ENCODE measurements at places on chromosomes 6 and 20.
A peak's percentile ranks its signal among the peaks of the same experiment; 100 is the strongest.

- no peak for DNase-seq
Observed at GRCh38 chr20:1367479-1367878, 25.4 kb downstream of the FKBP1A start.

DNA sequence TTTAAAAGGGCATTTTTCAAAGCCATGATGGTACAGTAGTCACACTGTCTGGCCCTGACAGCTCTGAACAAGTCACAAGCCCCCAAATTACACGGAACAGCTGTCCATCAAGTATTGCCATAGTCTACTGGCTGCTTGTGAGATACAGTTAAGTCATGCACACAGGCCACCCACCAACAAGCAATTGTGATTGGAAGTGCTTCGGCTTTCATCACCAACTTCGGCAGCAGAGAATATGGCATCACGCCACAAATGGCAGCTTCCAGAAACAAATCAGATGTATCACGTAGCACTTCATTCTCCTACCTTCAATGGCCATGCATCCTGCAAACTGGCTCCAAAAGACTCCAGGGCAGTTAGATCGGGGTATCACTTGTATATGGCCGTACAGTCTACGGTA is 160.5 kb downstream of the PTPRT start:
- no peak for DNase-seq

DNA sequence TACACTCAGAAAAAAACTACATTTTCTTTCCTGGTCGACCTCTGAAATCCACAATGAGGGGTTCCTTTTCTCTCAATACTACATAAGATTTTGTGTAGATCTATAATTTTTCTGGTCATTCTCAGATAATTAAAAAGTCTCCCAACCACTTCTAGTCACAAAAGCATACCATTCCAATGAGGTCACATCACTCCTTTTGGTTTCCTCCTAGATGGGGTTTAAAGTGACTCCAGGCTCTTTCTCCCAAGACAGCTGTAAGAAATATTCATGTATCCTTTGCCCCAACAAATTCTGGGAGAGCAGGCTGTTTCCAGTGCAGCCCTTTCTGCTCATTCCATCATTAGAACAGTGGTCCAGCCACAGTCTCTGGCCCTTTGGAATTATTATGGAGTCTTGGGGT is 43.1 kb upstream of the BEND6 start:
- DNase-seq: peak; percentile 34

GRCh38 chr6:41352396-41352795 is 17.0 kb downstream of the NCR2 start:
- DNase-seq: no peak

DNA sequence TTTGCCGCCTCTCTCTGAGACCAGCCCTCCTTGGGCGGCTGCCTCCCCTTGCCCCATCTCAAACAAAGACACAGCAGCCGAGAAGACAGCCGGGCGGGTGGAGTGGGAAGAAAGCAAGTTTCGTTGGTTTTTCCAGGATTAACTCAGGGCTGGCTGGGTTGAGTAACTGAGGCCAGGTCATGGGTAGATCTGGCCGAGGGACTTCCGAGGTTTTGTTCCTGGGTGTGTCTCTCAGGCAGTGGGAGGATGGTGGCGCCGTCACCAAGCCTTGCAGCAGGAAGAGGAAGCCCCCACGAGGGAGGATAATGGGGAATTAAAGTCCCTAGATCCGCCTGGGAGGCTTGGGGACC is 167.2 kb downstream of the TTLL2 start:
- no peak for DNase-seq

DNA sequence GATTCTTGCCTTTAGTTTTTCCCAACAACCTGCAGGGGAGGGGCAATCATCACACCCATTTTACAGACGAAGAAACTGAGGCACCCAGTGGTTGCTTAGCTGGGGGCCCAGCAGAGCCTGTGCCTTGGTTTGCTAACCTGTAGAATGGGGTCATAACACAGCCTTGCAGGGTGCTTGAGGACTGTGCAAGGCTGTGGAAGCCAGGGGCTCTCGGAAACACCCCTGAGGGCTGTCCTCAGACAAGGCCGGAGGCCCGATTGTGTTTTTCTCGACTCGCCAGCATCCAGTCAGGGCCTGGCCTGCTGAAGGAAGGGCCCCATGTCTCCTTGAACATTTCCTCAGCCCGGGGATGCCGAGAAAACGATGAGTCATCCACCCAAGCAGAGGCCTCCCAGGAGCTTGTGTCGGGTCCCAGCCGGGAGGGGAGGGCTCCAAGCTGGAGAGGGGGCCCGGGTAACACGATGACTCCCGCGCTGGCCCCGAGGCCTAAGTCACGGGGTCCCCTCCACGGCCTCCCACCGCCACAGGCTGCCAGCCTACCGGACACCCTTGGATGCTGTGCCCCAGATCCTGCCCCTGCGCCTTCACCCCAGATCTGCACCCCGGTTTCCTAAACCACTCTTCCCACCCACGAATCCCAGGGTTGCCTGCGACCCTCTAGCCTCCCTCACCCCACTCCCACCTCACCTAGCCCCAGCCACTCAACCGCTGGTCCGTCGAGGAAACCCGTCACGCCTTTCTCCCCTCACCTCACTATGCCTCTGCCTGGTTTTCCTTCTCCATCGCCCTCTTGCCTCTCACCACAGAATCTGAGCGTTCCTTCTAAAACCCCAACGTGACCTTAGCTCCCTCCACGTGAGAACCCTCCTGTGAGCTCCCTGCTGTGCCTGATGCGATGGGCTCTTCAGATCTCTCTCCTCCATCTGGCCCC is 10.6 kb downstream of the NOL4L start:
- DNase-seq: peak; percentile 82

- no peak for DNase-seq
Observed at GRCh38 chr6:129517288-129517687, 192.7 kb downstream of the ARHGAP18 start.

DNA sequence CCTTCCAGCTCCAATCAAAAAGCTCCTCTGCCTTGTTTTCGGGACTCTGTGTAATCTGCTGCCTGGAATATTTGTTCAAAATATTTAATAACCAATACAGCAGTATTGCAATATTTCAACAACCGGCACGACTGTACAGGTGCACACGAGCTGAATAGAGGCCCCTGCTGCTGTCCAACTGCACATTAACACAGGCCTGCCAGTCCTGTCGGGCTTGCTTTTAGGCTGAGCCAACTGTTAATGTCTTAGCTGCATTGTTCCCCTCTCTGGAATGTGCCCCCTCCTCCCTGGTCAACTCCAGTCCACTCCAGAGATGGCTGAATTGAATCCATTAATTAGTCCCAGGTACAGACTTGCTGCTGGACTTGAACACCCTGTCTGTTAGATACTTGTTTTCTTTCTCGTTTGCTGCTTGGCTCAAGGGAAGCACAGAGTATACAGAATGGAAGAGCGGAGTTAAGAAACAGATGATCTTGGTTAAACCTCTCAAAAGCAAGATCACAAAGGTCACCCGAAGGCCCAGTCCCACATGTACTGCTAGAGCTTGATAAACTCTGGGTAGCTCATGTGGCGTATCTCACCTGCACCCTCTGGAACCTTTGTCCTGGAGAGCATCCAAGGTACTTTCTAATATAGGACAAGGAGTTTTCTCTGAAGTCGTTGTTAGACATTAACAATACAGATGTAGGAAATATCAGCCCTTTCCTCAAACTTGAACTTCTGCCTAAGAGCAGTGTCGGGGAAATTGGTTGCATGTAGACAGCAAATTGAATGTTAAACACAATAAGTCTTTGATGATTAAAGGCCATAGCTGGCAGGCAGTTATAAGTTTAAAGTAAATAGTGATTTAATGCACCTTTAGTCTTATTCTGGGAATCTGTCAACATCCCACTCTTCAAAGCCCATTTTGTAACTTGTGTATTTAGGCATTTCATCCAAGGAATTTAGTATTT is 31.9 kb downstream of the SHLD1 start:
- DNase-seq: no peak

DNA sequence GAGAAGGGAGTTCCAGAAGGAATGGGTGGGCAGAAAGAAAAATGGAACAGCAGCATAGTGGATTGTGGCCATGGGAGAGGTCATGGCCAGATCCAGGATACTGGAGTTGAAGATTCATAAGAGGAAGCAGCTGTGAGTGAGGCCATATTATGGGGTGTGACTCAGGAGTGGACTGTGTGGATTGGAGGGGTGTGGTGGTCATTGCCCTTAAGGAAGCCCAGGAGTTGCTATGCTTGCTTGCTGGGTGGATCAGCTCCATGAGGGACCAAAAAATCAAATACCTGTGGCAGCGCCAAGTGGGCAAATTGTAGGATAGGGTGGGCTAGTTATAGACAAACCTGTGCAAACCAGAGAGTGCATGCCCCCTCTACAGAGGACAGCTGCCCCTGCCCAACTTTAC is 18.3 kb downstream of the LRRC1 start:
- no peak for DNase-seq

GRCh38 chr6:55734256-55734655 is 141.1 kb downstream of the BMP5 start:
- DNase-seq: no peak

DNA sequence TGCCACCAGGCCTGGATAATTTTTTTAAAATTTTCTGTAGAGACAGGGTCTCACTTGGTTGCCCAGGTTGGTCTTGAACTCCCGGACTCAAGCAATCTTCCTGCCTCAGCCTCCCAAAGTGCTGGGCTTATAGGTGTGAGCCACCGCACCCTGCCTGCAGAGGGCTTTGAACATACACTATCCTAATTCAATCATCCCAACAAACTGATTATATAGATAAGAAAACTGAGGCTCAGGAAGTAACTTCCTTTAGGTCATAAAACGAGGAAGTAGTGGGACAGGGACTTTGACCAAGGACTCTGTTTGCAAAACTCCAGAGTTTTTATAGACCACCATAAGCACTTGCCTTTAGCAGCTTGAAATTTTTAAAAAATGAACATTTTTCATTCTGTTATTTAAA is 5.0 kb upstream of the BANF2 start:
- DNase-seq: no peak

GRCh38 chr20:33668466-33669155 is 1.9 kb downstream of the ACTL10 start:
- DNase-seq: no peak

DNA sequence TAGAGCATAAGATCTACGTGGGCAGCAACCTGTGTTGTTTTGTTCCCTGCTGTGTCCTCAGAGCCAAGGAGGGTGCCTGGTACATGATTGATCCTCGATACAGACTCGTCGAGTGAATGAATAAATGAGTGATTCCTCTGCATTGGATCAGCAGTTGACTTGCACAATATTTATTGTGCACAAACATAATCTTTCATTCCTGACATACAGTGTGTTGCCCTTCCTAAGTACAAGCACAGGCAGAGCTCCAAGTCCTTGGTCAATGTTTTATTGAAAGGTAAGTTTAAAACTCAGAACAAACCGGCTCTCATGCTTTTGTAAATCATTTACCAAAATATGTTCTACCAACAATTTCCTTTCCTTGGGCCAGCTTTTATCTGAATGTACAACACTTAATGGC is 57.4 kb downstream of the STMND1 start:
- no peak for DNase-seq

DNA sequence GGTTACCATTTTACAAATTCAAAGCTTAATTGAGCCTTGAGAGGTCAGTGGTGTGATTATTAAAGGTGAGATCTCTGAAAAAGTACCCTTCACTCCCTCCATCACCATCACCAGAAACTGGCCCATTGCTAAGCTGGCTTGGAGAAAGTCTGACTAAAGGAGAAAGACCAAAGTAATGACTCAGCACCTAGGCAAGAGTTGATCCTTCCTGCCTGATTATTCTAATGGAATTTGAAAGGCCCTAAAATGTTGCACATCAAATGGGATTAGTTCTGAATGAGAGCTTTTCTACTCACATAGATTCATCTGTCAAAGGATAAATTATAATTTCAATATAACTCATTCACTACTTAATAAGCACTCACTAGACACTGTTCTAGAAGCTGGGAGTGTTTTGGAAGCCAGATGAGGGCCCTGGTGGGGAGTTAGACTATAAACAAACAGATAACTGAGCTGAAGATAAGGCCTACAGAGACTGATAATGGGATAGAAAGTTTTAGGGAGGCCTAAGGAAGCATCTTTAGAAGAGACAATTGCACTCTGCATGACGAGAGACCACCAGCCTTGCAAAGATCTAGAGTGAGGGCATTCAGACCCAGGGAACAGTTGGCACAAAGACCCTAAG is 366.7 kb downstream of the SYNE1 start:
- DNase-seq: no peak

GRCh38 chr6:43979525-43979924 is 147.7 kb downstream of the MRPL14 start:
- DNase-seq: no peak

- DNase-seq: no peak
Observed at GRCh38 chr6:158954753-158955152, 45.2 kb downstream of the RSPH3 start.
